NCI-H2107 (cell line): ENCODE measurements at places on chromosomes 11 and 22.

DNA sequence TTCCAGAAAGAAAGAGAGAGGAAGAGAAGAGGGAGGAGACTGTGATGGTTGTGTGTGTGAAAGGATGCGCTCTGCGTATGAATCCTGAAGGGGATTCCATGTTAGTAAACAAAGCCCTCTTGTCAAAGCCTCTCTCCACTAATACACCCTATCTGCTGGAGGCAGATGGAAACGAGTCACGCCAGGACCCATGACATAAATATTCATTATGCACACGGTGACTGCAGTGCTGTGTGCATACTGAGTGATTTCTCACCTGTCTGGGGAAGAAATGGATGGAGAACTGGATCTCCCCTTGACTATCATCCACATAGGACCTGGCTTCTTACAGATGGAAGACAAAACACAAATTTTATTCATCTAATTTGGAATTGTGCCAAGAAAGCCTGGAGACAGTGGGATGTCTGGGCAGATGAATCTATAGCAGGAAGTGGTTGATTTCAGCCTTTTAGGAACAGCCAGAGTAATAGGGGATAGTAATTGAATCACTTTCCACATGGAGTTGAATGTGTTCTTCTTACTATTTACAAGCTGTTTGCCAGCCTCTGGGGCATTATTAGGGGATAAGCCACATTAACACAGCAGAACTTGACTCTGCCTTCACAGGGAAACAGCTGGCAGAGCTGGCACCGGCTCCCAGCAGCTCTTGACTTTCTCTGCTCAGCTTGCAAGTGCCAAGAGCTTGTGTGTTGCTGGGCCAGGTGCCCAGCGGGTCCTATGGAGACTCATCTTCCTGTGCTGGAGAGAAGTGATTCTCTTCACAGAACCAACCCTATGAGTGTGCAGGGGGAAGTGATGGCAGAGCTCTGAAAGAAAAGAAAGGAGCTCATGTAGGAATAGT is 9.0 kb downstream of the MTNR1B start:
- DNase-seq = peak; percentile 81

DNA sequence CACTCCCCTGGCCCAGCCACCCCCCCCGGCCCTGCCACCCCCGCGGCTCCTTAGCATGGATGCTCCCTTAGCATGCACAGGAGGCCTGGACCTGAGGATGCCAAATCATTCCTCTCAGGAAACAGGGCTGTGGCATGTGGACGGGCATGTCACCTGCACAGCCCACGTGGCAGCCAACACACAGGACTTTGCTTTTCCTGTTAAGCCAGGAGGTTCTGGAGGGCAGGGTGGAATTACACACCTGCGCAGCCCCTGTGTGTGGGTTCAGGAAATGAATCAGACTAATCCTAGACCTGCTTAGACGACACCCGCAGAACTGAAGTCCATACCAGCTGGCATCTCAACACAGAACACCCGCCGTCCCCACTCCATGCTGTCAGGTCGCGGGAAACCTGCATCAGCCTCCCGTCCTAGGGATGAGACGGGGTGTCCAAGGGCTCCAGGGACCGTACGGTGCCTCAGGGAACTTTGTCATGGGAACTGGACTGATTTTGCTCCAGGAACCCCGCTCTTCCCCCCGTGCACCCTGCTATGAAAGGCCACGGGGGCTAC is 10.2 kb downstream of the CERK start:
- no peak for DNase-seq

GRCh38 chr11:32343325-32344008 is 91.9 kb downstream of the WT1 start:
- DNase-seq = no peak

DNA sequence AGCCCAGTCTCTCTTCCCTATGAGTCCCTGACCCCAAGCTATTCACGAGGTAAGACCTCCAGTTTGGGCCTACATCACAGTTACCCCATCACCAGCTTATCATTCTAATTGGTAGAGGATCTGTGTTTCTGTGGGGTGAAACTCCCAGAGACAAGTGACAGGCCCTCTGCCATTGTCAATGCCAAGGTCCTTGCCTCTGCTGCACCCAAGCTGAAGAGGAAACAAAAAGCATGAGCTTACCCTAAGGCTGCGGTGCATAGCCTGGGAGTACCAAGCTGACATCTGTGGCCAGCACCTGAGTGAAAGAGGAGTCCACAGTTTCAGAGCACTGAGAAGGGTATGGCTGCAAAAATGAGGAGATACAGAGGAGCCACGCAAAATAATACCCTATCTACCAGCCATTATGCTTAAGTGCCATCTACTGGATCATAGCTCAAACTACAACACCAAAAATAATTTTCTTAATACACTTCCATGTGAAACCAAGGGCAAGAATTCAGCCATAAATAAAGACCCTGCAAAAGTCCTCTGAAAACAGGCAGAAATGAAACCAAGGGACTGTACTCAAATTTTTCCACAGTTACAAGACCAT is 62.3 kb upstream of the ANO5 start:
- no peak for DNase-seq

DNA sequence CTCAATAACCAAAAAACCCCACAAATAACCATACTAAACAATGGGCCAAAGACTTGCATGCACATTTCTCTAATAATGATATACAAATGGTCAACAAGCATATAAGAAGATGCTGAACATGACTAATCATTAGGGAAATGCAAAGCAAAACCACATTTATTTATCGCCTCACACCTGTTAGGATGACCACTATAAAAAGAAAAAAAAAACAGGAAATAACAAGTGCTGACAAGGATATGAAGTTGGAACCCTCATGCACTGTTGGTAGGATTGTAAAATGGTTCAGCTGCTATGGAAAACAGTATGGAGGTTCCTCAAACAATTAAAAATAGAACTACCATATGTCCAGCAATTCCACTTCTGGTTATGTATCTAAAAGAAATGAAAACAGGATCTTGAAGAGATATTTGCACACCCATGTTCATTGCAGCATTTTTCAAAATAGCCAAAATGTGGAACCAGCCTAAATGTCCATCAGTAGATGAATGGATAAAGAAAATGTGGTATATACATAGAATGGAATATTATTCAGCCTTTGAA is 66.2 kb downstream of the AMBRA1 start:
- DNase-seq = no peak
